ENCODE measurements at places on chromosomes 1 and 21.

GRCh38 chr1:239997515-239998311 lies 94.0 kb upstream of the FMN2 start:
- DNase-seq: no peak

DNA sequence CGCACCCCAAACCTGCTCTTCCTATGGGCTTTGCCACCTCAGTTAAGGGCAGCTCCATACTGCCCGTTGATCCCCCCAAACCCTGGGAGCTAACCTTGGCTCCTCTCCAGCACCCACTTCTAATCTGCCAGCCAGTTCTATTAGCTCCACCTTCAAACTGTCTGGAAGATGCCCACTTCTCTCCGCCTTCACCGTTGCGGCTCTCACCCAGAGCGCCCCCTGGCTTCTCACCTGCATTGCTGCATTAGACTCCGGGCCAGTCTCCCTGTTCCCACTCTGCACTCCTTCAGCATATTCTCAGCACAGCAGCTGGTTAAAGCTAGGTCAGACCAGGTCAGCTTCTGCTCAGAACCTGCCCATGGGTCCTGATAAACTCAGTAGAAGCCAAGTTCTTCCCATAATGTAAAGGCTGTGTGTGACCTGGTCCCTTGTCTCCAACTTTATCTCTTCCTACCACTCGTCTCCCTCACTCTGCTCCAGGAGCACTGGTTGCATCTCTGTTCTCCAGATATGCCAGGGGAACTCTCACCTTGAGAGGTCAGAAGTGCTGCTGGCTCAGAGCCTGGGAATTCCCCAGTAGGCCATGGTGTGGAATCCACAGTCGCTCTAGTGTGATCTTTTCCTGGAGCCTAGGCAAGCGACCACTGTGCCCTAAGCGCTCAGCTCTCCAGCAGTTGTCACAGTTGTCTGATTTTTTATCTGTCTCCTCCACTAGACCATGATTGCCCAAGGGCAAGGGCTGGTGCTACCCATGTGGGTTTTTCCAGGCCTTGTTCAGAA lies 150.3 kb downstream of the HMGB4 start:
- no peak for DNase-seq

GRCh38 chr1:23696335-23696989 lies 4.9 kb downstream of the RPL11 start:
- DNase-seq: no peak

- no peak for DNase-seq
Measured at GRCh38 chr1:65424573-65424889, 4.1 kb downstream of the LEPR start.

- no peak for DNase-seq
Measured at GRCh38 chr1:162632217-162632666, at the start of gene DDR2. TSS of gene DDR2 (plus strand) at chr1:162632464. CDS start at chr1:162719064, 86,600 bp downstream.

DNA sequence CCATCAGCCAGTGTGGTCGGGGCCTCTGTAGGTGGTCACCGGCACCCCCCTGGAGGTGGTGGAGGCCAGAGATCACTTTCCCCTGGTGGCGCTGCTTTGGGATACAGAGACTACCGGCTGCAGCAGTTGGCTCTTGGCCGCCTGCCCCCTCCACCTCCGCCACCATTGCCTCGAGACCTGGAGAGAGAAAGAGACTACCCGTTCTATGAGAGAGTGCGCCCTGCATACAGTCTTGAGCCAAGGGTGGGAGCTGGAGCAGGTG lies 961 bp downstream of the RBM15 start:
- DNase-seq: no peak

GRCh38 chr1:15479654-15480347 lies 3.9 kb downstream of the CELA2B start:
- no peak for DNase-seq

DNA sequence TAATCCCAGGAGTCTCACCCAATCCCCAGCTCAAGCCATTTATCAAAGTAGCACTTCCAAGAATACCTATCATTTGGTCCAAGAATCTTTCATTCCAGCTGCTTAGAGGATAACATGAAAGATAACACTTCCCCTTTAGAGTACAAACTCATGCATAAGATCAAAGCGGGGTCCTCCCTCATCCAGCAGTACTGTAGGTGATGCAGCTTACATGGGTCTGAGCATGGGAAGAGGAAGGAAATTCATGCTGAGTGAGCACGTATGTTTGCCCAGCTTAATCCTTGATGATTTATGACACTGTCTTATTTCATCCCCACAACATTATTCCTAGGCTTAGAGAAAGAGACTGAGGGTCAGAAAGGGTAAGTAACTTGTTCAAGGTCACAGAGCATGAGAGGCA lies 167.1 kb upstream of the GJB5 start:
- no peak for DNase-seq

DNA sequence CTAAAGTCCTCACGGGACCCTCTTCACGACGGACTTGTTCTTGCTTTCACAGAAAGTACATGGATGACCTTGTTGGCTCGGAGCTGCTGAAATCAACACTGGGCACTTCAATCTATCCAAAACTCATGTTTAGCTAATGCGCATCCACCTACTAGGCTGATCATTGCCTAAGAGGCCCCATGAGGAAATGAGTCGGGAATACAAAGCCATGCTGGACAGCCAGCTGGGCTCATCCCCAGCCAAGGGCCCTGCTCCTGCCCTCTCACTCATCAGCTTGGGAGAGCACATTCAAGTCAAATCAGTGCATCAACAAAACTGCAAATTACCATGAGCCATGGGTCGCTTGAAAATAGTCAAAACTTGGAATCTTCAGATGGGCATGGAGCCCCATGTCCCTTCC lies 14.8 kb upstream of the HEYL start:
- no peak for DNase-seq

DNA sequence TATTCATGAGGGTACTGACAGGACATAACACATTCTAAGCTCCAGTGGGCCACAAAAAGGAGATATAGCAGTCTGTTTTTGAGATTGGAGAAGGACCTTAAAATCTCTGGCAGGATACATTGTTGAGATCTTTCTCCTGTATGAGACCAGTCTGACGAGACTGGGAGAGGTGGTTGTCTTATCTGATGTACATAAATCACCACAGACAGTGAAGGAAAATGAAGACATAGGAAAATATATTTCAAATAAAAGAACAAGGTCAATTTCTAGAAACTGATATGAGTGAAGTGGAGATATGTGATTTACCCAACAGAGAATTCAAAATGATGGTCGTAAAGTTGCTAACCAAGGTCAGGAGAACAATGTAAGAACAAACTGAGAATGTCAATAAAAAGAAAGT lies 21.3 kb upstream of the EGLN1 start:
- no peak for DNase-seq

GRCh38 chr1:233381806-233382205 lies 54.3 kb downstream of the MAP3K21 start:
- DNase-seq: no peak

DNA sequence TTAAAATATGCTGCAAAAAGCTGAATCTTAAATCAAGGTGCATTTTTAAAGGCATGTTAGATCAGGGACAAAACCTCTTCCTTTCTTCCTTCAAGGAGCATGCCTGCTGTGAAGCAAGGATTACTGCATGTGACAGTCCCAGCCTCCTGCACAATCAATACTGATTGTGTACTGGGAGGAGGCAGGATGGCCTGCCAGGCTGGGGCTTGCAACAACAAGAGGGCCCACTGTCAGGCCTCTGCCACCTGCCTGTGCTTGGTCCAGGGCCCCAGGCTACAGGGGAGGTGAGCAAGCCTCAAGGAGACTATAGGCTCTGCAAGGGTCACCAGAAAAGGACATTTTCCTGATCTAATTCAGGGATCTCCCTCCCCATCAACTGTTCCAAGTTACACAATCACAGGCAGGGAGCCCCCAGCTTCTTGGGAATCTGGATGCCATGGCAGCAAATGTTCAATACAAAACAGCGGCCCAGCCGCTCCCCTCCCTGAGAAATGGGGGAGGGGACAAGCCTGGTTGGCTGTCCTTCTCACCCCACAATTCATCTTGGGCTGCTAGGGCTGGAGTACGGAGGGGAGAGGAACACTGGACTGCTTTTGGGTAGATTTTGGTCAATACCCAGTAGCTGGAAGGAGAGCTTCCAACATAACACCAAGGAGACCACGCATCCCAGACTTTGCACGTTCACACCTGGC lies 76.7 kb downstream of the SSBP3 start:
- no peak for DNase-seq

GRCh38 chr1:87603626-87604025 lies 274.9 kb downstream of the LMO4 start:
- DNase-seq: no peak

DNA sequence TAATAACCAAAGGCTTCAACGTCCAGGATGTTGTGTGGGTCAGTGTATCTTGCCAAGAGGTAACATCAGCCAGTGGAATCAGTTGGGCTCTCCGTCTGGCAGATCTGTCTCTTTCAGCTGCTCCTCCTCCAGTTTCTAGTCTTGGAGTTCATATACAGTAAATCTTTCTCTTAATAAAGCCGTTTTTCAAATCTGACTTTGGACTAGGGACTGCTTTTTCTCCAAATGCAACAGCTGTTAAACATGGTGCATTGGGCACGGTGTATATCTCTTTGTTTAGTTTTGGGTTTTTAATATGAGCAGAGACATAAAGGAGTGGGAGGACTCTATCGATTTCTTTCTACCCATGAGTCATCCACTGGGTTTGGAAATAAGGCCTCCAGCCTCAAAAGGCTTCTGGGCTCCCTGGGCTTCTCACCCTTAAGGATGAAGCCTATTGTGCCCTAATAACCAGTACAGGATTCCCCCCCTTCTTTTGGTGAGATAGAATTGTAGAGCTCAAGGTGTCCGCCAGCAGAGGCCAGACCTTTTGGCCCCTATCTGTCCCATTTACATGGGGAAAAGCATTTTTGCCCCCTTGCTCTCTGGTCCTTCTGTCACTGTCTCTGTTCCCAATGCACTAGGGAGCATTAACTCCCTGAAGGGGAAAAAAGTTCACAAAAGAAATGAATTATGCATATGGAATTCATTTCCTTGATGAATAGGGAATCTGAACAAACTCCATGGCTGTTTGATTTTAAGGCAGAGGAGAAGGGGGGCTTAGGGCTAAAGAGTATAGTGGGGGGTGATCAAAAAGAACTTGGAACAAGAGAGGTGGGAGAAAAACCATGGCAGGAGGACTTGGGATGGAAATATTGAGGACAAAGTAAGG lies 86.0 kb downstream of the PBX1 start:
- no peak for DNase-seq

- no peak for DNase-seq
Measured at GRCh38 chr21:37082856-37083528, 9.9 kb downstream of the TTC3 start.

GRCh38 chr1:25031966-25032667 lies 102.0 kb upstream of the RUNX3 start:
- DNase-seq: peak; percentile 45

- DNase-seq: no peak
Measured at GRCh38 chr1:236117710-236118109, 24.6 kb upstream of the GPR137B start.

DNA sequence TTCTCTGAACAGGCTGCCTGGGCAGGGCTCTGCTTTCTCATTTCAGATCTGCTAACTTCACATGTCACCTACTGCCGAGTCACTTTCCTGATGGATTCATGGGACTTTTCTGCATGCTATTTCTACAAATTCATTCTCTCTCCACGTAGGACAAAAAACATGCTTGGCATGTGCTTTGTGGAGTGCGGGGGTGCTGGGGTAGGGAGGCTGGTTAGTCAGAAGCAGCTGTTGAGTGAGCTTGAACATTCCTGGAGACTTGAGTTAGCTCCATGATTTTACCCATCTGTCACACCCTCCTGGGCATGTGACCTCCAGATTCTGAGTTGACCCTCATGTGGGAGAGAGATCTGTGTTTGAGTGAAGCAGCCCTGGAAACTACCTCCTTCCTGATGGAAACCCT lies 71.4 kb downstream of the UCK2 start:
- DNase-seq: no peak

DNA sequence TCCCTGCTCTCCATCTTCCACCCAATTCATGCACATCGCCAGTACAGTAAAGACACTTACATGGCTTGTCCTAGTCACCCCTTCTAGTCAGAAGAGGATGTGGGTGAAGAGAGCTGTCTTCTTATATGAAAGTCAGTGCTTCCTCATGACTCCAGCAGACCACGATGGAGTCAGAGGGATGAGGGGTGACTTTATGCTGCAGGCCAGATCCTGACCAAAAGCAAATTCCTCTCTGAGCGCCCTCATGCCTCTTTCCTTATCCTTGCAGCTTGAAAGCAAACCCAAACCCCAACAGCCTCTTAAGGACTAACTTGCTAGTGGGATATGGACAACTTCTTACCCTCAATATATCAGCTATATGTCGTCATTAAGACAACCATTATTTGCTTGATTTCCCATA lies 348.2 kb upstream of the DUSP10 start:
- no peak for DNase-seq

- no peak for DNase-seq
Measured at GRCh38 chr1:920521-920920, 3.2 kb upstream of the SAMD11 start.

DNA sequence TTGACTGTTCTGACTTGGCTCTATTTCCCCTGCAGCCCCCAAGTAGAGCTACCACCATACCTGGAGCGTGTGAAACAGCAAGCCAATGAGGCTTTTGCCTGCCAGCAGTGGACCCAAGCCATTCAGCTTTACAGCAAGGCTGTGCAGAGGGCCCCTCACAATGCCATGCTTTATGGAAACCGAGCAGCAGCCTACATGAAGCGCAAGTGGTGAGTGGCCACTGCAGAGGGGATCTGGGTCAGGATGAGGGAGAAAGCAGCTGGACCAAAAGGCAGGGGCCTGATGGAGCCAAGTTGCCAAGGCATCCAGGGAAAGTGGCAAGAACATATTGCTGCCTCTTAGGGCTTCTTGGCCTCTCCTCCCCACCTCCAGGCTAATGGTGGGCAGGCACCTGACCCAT lies 24.1 kb upstream of the TMEM222 start:
- no peak for DNase-seq

DNA sequence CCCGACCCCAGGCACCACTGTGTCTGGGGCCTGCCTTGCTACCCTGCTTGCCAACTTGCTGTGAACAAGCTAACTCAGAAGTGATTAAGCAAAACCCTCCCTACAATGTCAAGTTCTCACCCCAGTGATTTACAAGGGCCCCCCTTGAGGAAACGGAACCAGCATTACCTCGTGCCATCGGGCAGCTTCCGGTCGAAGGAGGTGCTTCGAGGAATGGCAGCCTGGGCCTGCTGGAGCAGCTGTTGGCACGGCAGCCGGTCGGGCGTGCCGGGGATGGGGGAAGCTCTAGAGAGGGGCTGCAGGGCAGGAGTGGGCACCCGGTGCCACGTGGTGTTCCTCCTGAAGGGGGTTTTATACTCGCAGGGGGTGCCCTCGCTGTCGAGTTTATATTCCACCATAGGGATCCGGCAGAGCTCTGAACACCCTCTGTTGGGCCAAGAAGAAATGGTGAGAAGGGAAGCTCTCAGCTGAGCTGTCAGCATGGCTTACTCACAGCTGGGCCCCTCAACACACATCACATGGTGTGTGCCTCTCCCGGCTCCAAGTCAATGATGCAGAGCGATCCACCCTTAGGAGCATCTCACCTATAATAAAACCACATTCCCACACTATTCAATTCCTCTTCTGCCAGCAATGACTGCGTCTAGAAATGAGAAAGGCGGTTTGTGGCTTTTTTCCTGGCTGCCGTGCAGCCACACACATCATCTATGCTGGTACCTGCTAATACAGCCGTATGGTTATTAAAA lies 184.4 kb downstream of the SIPA1L2 start:
- DNase-seq: no peak

DNA sequence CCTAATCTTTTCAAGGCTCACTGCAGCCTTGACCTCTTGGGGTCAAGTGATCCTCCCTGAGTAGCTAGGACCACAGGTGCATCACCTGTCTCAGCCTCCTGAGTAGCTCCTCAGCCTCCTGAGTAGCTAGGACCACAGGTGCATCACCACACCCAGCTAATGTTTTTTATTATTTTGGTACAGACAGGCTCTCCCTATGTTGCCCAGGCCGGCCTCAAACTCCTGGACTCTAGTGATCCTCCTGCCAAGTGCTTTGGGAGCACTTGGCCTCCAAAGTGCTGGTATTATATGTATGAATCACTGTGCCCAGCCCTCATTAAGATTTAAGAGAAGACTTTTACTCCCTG lies 58.5 kb upstream of the S1PR1 start:
- DNase-seq: no peak
